IPS DF 6.9 (cell line): ENCODE measurements at places on chromosomes 4 and X.

GRCh38 chr4:53981567-53981966 is 82.8 kb downstream of the CHIC2 start:
- no peak for DNase-seq

DNA sequence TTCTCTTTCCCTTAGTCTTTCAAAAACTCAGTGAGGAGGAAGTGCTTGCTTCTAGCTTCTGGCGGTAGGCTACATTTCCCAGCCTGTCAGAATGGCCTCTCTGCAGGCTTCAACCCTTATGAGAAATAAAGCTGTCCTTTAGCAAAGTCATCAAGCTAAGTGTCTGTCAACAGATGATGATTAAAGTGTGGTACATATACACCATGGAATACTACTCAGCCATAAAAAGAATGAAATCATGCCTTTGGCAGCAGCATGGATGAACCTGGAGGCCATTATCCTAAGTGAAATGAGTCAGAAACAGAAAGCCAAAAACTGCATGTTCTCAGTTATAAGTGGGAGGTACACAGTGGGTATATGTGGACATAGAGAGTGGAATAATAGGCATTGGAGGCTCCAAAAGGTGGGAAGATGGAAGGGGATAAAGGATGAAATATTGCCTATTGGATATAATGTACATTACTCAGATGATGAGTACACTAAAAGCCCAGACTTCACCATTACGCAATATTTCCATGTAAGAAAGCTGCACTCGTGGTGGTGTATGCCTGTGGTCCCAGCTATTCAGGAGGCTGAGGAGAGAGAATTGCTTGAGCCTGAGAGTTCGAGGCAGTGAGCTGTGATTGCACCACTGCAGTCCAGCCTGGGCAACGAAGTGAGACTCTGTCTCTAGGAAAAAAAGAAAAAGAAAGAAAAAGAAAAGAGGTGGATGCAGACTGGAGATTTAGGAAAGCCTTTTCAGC is 7.9 kb downstream of the TRIM2 start:
- no peak for DNase-seq

- DNase-seq, result no peak
Observed at GRCh38 chr4:8144359-8144758, 14.3 kb downstream of the ABLIM2 start.

DNA sequence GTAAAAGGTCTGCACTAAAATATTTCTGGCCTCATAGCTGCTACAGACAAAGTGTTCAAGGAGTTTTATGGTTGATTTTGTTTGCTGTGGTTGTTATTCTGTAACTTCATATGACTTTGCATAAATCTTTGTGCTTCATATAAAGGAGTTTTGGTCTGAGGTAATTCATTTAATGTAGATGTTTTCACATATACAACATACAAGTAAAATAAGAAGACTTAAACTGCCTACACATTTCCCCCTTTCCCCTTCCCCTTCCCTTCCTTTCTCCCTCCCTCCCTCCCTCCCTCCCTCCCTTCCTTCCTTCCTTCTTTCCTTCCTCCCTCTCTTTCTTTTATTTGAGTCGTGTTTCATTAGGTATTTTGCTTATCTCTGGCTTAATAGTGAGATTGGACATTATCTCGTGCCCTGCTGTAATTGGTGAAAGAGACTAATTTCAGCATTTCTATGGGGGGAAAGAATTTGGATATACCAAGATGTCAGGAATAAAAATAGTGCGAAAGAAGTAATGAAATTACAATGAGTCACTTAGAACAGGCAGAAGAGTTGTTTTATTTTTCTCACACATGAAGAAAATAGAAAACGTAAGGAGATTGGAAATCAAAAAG is 144.9 kb upstream of the MAD2L1 start:
- no peak for DNase-seq

GRCh38 chr4:86032476-86033022 is 327.3 kb downstream of the MAPK10 start:
- DNase-seq, result no peak

DNA sequence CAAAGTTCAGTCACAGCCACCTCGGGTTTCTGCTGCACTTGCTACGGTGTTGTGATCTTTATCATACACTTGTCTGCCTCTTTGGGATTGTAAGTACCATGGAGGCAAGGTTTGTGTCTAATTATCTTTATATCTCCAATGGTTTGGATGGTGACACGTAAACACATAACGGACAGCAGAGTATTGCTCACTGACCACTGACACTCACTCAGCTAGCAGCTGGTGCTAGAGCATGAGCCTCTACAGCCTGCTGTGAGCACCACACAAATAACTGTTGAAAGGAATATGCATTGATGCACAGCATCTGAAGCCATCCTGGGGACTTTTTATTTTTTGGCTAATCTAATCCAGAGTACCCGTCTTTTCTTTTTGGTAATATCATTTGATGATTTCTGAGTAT is 156.0 kb downstream of the DCLK2 start:
- no peak for DNase-seq

GRCh38 chr4:109183931-109184490 is 118.4 kb downstream of the COL25A1 start:
- no peak for DNase-seq

GRCh38 chr4:109989044-109989443 is 76.4 kb downstream of the EGF start:
- no peak for DNase-seq

DNA sequence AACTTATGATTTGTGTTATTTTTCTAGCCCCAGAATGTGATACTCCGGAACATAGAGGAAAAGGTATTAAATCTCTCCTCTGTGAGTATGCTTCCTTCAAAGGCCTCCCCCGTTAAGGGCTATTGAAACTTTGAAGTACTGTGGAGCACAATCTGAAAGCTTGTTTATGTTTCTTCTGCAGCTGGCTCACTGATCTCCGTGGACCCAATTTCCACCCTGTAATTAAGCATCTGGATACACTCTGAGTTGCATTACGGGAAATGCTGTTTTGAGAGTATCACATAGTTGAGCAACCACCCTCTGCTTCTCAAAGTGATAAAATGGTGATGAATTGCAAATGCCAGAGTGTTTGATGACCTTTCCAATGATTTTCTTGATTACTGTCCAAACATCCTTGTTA is 296.8 kb upstream of the PABPC5 start:
- DNase-seq, result no peak

- DNase-seq, result no peak
Observed at GRCh38 chrX:46727441-46727840, 31.5 kb downstream of the SLC9A7 start.

DNA sequence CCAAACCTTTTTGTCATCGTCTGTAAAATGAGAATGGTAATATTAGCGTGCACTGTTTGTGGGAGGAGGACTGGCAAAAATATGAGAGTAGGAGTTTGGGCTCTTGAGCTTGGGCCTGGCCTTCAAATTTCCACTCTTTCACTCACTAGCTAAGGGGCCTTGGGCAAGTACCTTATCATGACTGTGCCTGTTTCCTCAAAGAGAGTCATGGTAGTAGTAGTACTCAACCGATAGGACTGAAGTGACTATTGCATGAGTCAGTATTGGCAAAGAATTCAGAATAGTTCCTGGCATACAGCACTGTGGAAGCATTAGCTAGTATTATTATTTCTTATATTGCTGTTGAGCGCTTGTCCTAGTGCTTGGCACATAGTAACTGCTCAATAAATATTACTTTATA is 16.0 kb upstream of the RBM3 start:
- DNase-seq, result no peak

DNA sequence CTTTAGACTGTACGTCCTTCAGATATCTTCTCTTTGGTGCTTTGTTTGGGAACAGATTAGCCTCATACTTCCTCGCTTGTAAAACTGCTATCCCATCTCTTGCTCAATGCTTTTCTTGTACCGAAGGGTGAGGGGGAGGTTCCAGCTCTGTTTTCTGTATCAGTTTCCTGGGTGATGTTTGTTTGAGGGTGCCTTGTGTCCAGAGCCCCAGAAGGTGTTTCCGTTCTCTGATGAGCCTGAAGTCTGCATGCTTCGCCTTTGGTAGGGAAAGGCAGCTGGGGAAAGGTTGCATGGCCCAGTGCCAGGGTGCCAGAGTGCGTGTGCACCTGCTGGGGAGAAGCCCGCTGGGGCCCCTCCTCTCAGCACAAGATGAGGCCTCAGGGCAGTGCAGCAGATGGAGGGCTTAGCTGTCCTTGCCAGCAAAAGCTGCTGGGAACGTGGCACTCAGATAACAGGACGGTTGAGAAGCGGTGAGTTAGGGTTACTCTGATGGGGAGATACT is 73.7 kb downstream of the TBL1X start:
- no peak for DNase-seq

DNA sequence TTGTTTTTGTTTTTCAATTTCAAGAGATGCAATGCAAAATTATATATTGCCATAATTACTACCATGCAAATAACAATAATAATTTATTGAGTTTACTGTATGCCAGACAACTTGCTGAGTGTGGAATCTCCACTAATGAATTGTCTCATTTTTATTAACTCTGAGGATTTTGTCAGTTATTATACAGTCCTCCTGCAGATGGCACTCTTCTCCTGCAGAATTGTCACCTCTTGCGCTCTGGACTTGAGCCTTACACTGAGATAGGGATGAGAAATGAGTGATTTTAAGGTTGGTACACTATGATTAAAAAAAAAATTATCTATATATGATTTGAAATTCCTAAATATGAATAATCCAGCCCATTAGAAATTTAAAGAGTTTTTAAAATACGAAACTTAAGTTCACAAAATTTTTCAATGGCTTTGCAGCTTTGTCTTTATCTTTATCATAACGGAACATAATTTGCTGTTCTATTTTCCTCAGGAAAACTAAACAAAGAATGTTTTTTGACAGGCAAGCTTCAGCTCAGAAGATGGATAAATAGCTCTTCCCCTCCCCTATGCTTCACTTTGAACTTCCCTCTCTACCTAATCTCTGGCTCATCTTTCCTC is 12.7 kb upstream of the PAQR3 start:
- no peak for DNase-seq

GRCh38 chr4:42915484-42915883 is 23.0 kb downstream of the GRXCR1 start:
- no peak for DNase-seq

DNA sequence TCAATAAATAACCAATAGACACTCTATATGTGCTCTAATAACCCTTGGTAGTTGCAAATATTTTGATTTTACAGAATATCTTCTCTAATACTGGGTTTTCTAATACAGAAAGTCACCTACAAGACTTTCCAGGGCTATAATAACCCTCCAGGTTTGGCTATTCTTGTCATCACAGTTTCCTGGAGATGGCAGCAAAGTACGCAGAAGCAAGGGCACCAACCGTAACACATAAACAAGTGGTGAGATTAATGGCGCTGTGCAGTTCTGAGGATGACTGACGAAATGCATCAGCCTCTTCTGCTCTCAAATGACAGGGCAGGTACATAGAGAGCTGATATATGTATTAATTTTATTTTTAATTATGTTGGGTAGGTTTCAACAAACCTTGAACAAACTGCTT is 122.4 kb downstream of the C4orf33 start:
- peak; percentile 2 for DNase-seq

- no peak for DNase-seq
Observed at GRCh38 chr4:518569-519083, 19.6 kb downstream of the PIGG start.

- DNase-seq, result no peak
Observed at GRCh38 chr4:113382704-113383103, 333.3 kb downstream of the ANK2 start.

DNA sequence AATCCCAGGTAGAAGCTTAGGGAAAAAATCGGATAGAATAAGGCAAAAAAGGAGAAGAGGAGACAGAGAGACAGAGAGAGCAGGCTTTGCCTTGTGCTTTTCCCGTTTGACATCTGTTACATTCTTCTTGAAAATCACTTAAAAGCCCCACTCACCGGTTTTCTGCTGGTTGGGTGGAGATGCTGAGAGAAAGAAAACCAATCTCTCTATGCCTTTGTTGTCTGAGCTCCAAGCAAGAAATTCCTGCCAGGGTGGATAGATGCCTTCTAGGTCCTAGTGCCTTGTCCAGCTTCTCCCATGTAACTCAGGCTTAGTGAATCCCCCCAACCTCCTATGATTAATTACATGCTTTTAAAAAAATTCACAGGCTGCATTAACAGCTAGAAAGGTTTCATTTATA is at the start of gene DCX:
Gene DCX (minus strand): TSS at position 210 of the 400 bp plus-strand sequence. CDS start 1,794 bp downstream, outside the sequence.
- DNase-seq, result peak; percentile 4
